ENCODE measurements at places on chromosomes 3 and 15.

DNA sequence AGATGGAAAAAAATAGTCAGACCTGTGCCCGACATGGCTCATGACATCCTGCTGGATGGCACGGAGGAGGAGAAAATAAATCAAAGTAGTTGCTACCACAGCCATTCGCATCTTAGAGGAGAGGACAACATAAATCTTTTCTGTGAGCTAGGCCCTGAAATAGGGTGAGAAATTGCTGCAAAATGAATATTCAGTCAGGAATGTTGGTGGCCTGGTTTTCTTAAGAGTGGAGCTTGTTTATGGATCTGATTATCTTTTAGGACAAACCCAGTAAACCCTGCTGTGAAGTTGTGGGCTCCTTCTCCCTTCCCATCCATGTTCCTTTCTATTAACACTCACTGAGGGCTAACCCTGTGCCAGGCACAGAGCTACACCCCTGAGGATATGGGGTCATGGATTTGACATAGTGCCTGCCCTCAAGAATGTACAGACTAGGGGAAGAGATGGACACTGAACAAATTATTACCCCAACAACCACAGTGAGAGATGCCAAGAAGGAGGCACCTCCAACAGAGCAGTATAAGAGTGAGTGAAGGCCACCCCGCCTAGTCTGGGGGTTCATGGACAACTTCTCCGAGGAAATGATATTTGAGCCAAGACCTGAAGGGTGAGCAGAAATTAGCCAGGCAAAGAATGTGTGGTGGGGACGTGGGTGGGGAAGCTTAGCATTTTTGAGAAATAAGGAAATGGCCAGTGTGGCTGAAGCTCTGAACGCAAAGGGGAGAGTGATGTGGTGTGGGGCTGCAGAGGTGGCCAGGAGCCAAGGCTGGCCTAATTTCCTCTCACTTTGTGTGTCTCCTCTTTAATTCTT lies 68.9 kb upstream of the ARL8B start:
- DNase-seq = peak; percentile 30

DNA sequence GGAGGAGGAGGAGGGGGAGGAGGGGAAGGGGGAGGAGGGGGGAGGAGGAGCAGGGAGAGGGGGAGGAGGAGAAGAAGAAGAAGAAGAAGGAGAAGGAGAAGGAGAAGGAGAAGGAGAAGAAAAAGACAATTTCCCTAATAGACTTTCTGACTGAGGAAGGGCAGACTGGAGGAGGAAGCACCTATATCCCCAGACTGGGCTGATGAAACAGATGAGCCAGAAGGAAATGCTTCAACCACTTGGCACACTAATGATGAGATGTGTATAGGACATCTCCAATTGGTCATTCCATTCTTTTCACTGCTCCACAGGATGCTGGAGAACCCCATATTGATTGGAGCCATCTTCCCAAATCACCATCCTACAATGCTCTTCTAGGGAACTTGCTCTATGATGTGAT lies 69.9 kb downstream of the LYZL4 start:
- DNase-seq = no peak

GRCh38 chr15:43538091-43538490 lies 20.7 kb downstream of the MAP1A start:
- DNase-seq = no peak

DNA sequence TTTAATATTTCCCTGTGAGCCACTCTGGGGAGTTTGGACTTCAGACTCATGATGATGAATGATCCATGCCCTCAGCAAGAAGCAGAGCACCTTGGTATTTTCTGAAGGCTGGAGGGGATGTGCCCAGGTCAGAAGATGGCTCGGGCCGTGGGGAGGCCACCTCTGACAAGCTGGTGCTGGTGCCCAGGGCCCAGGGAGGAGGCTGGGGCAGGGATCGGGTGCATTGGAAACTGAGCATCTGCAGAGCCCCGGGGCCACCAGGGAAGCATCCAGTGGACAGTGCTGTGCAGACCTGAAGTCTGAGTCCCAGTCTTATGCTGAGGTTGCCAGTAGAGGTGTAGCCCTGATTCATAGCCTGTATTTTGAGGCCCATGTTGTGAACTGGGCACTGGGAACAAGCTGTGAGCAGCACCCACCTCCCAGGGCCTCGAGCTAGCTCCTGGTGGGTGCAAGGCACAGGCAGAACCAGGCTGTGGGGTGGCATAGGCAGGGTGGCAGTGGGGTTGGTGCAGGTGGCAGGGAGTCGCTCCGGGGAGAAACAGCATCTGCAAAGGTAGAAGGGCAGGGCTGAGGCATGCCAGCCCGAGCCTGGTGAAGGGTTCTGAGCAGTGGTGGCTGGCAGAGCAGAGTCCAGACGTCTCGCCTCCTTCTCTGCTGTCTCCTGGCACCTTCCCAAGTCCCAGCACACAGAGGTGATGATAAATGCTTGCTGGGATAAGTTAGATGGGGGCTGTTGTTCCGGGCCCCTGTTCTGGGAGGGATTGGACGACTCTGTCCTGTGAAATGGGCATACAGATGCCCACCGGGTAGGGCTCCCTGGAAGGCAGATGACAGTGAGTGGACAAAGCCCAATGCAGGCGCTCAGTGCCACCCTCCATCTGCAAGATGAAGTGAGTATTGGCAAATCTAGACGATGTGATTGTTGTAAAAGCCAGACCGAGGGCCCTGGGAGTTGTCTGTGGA lies 10.6 kb downstream of the DNAJB8 start:
- DNase-seq = peak; percentile 46

GRCh38 chr3:99708207-99708745 lies 69.9 kb downstream of the COL8A1 start:
- no peak for DNase-seq

- no peak for DNase-seq
These were observed 649.8 kb upstream of the NR2F2 start for GRCh38 chr15:95680728-95681127.

GRCh38 chr3:148697306-148698189 lies at the start of gene AGTR1:
Gene AGTR1 (plus strand): TSS chr3:148697903. CDS start chr3:148741036, 43,133 bp downstream.
- DNase-seq = peak; percentile 74

DNA sequence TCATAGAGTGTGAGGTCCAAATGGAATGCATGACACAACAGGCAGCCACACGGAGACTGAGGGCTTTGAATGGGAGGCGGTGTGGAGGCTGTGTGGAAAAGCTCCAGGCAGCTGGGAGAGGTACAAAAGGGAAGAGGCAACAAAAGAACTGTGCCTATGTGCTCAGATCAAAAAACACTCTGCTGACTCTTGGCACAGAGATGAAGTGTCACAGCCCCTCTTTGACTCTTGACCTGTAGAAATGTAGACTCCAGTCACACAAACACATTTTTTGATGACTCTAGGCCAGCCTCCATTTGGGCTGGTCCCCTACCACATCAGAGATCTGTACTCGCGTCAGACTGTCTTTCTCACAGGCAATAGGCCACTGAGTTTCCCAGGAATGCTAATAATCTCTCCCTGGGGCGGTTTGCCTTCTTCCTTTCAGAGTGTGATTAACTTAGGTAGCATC lies 456.0 kb downstream of the TUSC7 start:
- DNase-seq = no peak

DNA sequence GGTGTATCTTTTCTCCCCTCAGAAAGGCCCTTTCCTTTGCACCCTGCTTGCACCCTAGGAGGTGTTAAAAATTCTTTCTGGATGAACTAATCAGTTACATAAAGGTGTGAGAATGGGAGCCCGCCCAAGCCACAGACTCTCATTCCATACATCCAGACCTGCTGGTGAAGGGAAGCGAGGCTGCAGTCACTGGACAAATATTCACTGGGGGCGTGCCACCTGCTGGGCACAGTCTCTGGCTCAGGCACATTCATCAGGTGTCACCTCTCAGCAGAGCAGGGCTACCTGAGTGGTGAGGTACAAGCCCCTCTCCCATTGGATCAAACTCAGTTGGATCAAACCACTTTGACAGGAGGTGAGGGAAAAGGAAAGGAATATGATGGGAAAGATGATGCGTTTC lies 52.0 kb downstream of the NTRK3 start:
- no peak for DNase-seq

DNA sequence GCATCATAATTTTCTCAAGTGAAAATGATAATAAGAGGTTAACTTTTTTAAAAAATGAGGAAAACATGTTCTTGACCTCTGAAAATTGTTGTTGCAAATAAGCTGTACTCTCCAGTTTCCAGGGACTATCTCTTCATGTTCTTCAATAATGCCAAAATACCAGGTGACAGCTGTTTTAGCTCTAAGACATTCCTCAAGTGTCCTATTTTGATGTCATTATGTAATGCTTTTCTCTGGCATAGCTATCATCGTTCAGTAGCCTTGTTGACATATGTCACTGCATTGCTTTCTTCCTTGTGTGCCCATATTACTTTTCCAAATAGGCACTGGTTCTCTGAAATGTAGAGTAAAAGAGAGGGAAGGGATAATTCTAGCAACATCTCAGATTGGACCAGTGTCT lies 5.7 kb upstream of the FILIP1L start:
- DNase-seq = no peak

GRCh38 chr15:100902436-100903167 lies 16.6 kb upstream of the LRRK1 start:
- DNase-seq = peak; percentile 85

- no peak for DNase-seq
These were observed 199.7 kb downstream of the UACA start for GRCh38 chr15:70563561-70564095.

Data from kidney (tissue), 22 donors.